Pulmonary artery endothelial cell (primary cell): ENCODE measurements at places on chromosomes 7 and 10.
A peak's percentile ranks its signal among the peaks of the same experiment; 100 is the strongest.

- no peak for DNase-seq
Observed at GRCh38 chr7:41655426-41655825, 47.5 kb downstream of the INHBA start.

GRCh38 chr10:97759158-97759887 lies 12.5 kb downstream of the SFRP5 start:
- peak; percentile 39 for DNase-seq

- no peak for DNase-seq
Observed at GRCh38 chr10:106320078-106320477, 844.4 kb downstream of the SORCS1 start.

GRCh38 chr10:3412071-3412582 lies 239.5 kb upstream of the PITRM1 start:
- DNase-seq: no peak

GRCh38 chr10:1677307-1677939 lies 59.9 kb downstream of the ADARB2 start:
- DNase-seq: no peak

DNA sequence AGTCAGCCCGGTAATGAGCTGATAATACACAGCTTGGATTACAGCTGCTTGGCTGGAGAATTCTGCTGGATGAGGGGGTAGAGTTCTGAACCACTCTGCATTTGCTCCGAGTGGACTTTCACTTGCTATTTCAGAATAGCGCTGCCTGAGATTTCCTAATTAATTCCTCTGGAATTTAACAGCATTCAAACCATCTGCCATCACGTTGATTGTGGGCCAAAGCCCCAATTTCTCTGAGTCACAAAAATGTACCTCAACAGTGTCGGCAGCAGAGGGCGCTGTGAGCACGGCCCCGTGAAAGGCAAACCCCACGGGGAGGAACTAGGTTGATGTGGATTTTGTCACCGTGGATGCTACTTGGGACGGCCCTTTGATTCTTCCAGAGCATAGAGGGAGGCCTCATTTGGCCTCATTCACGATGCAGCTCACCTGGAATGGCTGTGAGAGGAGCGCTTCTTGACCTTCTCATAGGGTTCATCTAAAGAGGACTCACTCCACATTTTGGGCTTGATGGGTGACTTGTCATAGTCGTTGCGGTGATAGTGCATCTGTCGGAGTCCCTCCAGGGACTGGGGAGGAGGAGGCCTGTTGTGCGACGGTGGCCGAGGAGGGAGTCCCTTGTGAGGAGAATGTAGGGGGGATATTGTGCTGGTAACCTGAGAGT lies 73.3 kb downstream of the PRPF18 start:
- DNase-seq: peak; percentile 10

DNA sequence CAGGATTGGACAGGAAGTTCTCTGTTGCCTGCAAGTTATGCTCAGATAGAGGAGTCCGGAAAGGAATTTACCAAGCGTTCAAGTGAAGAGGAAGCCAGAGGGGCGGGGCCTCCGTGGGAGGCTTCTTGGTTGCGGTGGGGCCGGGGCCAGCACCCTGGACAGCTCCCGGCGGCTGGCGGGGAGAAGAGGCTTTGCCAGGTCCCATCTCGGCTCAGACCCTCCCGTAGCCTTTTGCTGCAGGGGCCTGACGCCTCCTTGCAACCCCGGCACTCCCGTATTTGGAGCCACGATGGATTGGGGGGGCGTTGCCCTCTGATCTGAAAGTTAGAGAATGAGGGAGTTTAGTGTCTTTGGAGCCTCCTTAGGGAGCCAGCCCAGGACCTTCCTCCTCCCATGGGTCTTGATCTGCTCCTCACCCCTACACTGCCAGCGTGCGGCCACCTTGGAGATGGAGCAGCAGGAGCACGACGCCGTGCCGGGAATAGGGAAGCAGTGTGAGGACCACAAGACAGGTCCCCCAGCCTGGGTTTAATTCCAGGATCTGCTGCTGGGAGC lies 3.1 kb upstream of the SLC18A3 start:
- DNase-seq: peak; percentile 41
